CD8-positive, alpha-beta memory T cell (primary cell): ENCODE measurements at places on chromosomes 16 and 17.
A peak's percentile ranks its signal among the peaks of the same experiment; 100 is the strongest.

DNA sequence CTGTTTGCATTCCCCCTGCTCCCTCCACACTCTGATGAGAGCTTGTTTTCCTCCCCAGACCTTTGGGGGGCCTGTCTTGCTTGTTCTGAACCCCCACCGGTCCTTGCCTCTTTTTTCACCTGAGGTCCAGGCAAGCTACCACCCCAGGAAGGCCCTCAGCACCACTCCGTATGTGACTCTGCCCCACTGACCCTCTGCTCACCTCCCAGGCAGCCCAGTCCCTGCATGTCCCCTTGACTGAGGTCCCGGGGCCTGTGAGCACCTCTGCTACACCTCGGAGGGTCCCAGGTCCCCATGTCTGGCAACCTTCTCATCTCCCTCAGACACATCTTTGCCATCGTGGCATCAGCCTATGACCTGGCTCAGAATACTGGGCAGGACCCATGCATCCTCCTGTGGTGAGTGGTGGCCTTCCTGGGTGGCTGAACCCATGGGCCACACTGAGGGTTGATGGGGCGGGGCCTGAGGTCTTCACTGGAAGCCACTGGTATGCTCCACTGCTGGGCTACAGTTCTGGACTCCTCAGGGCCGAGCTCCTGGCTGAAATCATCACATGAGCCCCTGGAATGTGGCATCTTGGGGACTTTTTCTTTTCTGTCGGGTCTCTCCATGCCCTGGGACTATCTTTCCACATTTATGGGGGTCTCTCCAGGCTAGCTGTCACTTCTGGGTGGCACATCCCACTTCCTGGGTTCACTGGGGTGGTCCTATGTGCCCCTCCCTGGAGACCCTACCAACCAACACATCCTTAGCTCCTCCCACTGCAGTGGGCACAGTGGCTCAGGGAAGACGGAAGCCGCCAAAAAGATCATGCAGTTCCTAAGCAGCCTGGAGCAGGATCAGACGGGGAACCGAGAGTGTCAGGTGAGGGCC is 3.5 kb downstream of the MYO15B start:
- no peak for DNase-seq

DNA sequence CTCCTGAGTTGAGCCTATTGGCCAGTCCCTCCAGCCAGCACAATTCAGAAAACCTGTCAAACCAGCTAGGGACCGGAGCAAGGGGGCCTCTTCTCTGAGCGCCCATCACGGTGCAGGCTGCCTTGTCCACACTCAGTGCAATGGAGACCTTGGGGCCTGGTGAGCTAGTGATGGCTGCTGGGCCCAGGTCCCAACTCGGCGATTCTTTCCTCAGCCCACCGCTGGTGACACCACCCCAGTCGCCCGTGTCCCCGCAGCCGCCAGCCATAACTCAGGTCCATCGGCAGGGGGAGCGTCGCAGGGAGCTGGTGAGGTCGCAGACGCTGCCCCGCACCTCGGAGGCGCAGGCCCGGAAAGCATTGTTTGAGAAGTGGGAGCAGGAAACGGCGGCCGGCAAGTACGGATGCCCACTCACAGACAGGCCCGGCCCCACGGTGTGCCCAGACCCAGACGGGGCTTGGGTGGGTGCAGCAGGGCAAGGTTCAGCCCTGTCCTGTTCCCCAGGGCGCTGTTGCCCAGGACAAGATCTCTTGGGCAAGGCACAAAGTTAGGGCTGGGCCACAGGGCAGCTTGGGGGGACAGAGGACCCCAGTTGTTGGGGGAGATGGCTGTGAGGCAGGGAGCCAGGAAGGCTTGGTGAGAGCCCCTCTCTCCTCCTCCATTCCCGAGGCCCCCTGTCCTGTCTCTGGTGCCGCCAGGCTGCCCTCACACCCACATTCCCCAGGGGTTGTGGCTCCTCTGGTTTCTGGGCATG is 10.8 kb downstream of the SMTNL2 start:
- DNase-seq = no peak

DNA sequence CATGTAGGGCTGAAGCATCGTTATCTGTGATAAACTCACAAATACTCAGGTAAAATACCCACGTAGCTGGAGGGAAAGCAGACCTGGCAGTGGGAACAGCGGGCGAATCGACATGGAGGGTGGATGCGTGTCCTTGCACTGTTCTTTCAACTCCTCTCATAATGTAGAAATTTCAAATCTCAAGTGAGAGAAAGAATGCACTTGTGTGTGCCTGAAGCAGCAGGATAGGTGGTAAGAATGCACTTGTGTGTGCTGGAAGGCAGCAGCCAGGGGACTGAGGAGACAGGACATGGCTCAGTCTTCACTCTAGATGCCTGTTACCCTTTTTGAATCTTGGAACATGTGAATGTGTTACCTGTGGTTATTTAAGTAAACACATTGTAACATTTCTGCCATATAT is 10.4 kb downstream of the IFT140 start:
- no peak for DNase-seq

- DNase-seq = no peak
Observed at GRCh38 chr17:42521666-42522262, 14.3 kb upstream of the NAGLU start.

- DNase-seq = no peak
Observed at GRCh38 chr17:57587193-57587969, 157.7 kb downstream of the CCDC182 start.

GRCh38 chr16:51286272-51286671 is 135.2 kb upstream of the SALL1 start:
- no peak for DNase-seq

DNA sequence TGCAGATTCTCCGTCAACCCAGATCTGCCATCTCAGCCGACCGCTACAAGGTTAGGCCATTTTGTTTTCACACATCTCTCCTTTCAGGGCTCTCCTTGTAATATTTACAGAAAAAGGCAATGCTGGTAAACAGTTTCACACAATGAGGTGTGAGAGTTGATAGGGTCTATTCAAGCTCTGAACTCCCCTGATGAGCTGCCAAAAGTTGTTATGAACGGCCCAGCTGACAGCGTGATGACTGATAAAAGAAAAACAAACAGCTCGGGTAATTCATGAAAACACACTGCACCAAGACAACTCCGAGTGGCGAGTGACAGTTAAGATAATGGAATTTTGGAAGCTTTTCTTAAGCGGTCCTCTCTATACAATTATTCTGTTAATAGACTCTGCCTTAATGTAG is 68.1 kb upstream of the IRX5 start:
- DNase-seq = no peak

DNA sequence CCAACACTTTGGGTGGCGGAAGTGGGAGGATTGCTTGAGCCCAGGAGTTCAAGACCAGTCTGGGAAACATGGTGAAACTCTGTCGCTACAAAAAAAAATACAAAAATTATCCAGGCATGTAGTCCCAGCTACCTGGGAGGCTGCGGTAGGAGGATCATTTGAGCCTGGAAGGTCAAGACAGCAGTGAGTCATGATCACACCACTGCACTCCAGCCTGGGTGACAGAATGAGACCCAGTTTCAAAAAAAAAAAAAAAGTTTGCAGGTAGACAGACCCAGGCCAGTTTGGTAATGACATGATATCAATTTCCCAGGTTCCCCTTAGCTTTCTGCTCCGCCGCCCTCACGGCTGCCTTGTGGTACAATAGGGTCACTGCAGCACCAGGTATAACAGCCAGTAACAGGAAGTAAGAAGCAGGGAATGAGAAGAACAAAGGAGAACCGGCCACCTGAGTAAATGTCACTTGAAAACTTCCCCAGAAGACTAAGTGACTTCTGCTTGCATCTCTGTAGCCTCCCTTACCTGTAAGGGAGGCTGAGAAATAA is 201.2 kb upstream of the HSBP1 start:
- DNase-seq = no peak

DNA sequence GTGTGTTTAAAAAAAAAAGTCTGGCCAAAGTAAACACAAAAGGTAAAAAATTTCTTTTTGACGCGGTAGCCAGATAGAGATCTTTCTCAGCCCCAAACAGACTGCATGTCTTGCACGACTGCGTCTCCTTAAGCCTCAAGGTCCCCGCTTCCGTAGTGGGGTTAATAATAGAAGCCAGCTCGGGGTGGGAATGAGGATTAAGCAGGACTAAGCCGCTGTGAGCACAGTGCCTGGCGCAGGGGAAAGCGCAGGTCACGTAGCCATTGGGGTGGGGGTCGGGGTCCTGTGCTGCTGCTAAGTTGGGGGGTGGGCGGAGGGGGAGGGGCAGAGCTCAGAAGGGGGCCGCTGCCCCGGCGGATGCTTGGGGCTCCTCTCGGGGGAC is 521 bp downstream of the GGA2 start:
- DNase-seq = peak; percentile 59

- no peak for DNase-seq
Observed at GRCh38 chr17:83137523-83137922, 58.1 kb downstream of the METRNL start.

- no peak for DNase-seq
Observed at GRCh38 chr17:34008125-34008524, 247.0 kb upstream of the CCL2 start.

- DNase-seq = no peak
Observed at GRCh38 chr16:61862221-61863155, 173.8 kb downstream of the CDH8 start.

- DNase-seq = no peak
Observed at GRCh38 chr17:47275245-47275984, 21.8 kb downstream of the ITGB3 start.

DNA sequence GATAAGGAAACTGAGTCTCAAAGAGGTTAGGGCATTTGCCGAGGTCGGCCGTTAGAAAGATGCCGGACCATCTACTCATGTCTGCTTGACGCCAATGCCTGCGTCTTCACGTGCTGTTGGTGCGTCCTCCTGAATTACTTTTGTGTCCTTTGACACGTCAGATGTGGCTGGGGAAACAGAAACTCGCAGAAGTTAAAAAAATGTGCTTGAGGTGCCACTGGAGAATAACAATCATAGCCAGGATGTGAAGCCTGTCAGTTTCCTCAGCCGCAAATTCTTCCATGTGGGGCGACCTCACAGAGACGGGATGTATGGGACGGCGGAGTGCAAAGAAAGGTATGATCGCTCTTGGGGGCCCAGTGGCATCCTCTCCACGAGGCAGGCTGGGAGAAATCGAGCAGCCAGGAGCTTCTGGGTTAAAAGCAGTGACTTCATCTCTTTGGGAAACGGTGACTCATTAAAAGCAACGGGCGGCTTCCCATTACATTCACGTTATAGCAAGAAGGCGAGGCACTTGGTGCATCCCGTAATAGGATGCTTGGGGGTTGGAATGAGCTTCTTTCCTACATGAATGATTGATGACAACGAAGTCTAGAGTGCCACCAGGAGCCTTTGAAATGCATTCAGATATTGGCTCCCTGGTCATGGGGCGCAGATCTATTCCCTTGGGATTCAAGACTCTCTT is 67.8 kb downstream of the BMERB1 start:
- no peak for DNase-seq

DNA sequence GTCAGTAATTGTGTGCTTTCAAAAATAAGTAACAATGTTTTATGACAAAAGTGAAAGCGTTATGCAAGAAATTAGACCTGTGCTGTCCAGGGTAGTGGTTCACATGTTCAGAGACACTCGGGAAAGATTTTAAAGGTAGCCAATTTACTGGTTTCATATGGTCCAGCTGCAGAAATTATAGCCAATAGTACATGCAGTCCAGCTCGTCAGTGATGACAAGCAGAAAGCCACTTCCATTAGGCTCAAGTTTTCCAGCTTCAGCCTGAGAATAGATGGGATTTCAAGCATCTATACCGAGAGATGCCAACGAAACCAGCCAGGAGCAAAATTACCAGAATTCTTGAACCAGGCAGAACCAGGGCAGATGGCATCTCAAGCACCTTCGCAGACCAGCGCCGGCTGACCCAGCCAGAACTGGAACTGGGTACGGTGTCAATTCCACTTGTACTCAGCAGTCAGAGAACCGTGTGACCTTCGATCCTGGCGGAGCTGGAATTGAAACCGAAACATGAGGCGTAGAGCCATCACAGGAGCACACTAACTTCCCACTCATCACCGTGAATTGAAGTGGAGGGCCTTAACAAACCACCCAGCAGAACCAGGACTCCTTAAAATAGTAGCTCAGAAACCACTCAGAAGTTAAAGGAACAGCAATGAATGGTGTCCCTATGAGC is 207.9 kb upstream of the HSBP1 start:
- DNase-seq = no peak

GRCh38 chr17:82519971-82520903 is 705 bp downstream of the FOXK2 start:
- peak; percentile 40 for DNase-seq

DNA sequence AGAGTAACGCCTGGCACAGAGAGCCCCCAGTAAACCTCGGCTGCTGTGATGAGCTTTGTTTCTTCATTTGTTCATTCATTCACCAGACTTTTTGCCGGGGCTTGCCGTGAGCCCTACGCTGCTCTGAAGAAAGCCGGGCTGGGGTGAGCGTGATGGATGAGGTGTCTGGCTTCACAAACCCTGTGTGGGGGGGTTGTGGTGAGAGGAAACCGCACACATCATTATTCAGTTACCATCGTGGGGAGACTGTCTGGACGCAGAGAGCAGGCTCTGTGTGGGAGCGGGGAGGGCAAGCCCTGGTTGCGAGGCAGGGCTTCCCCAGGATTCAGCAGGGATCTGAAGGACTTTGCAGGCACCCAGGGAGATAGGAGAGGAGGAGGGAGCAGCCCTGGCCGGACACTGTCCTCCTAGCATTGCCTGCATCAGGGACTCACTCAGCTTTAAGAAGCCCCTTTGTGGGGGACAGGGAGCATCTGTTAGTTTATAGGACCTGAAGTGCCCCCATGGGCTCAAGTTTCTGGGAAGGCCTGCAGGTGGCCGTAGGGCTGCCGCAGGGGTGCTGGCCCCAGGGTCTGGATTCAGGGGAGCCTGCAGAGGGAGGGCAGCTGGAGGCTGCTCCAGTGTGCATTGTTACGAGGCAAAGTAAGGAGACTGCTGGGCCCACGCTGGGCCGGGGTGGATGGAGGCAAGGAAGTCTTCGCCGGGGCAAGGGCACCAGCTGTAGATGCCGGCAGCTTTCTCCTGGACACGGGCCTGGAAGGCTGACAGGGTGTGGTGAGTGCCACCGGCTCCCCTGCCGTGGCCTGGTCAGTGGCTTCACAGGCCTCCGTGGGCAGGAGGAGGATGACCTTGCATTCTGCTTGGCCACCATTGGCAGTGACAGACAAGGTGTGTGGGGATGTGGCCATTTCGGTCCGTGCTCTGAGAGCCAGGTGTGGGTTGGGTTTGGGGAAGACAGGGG is 334.5 kb downstream of the SEC14L1 start:
- DNase-seq = peak; percentile 79

- no peak for DNase-seq
Observed at GRCh38 chr17:78751447-78752161, 30.5 kb downstream of the CYTH1 start.

DNA sequence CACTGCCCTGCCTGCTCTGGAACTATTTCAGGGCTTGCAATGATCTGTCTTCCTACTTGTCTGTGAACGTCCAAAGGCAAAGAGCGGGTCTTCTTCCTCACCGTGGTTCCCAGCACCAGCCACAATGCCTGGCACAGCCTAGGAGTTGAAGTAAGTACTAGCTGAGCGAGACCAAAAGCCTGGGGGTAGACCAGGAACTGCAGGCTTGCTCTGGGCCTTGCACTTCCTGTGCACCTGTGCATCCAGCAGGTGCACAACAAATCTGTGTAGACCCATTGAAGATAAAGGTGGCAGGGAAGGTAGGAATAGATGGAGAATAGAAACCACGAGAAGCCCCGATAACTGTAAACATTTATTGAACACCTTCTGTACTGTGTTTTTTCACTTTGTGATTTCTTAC is 4.6 kb downstream of the FAM171A2 start:
- DNase-seq = no peak
